ENCODE measurements at places on chromosomes 1 and 21.
A peak's percentile ranks its signal among the peaks of the same experiment; 100 is the strongest.

DNA sequence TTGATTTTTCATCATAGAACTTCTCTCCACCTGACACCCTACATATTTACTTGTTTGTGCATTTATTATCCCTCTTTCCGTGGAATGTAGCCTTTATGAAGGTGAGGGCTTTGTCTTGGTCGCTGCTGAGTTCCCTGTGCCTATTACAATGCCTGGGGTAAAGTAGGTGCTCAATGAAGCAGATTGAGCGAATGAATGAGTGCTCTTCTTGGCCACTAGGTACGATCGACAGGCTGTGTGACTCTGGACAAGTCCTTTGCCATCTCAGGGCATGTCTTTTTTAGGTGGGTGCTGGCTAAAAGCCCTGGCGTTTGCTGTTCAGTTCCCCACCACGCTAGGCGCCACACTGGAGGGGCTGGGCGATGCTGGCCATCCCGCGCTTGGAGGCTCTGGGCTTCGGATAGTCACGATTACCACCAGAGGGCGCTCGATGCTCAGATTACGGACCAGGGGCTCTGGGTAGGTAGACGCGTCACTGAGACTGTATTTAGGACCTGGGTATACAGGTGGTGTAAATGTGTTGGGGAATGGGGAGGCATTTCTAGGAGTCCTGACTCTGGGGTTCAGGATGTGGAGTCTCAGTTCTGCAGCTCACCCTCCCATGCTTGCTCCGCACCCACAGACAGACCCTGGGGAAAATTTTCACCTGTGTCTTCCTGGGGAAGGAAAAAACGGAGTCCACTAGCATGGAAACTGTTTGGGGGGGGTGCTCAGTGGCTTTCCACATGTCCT, 71.0 kb upstream of the CSF3R start:
- peak; percentile 65 for DNase-seq

GRCh38 chr1:93440272-93440671, 7.6 kb upstream of the FNBP1L start:
- no peak for DNase-seq

GRCh38 chr1:168116327-168116799, 20.4 kb downstream of the GPR161 start:
- no peak for DNase-seq

GRCh38 chr1:204692325-204692840, 6.8 kb upstream of the LRRN2 start:
- DNase-seq, result no peak

GRCh38 chr1:223482766-223483165, 89.6 kb downstream of the CCDC185 start:
- no peak for DNase-seq

GRCh38 chr1:234699795-234700665, 90.1 kb upstream of the IRF2BP2 start:
- DNase-seq, result no peak

- DNase-seq, result peak; percentile 98
Observed at GRCh38 chr1:206503591-206504362, 3.6 kb upstream of the RASSF5 start.

GRCh38 chr1:234901491-234902049, 227.1 kb downstream of the TOMM20 start:
- DNase-seq, result no peak

GRCh38 chr1:53617382-53617781, 121.6 kb downstream of the GLIS1 start:
- DNase-seq, result no peak

- DNase-seq, result no peak
Observed at GRCh38 chr1:196535727-196536126, 72.5 kb downstream of the KCNT2 start.

DNA sequence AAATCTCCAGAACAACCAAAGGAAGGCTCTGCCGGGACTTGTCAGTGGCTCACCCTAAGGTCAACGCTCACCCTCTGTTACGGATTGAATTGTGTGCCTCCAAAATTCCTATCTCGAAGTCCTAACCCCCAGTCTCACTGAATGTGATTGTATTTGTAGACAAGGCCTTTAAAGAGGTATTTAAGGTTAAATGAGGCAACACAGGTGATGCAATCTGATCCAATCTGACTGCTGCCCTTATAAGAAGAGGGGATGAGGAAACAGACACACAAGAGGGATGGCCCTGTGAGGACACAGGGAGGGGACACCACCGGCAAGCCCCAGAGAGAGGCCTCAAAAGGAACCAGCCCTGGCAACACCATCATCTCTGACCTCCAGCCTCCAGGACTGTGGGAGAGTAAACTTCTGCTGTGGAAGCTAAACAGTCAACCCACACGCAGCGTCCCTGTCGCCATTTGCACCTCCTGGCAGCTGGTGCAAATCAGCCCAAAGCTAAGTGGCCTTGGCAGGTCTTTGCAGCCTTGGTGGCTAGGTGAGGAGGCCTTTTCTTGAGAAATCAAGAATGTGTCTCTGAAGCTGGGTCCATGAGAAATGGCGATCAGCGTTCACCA, 24.2 kb downstream of the UBASH3A start:
- no peak for DNase-seq

DNA sequence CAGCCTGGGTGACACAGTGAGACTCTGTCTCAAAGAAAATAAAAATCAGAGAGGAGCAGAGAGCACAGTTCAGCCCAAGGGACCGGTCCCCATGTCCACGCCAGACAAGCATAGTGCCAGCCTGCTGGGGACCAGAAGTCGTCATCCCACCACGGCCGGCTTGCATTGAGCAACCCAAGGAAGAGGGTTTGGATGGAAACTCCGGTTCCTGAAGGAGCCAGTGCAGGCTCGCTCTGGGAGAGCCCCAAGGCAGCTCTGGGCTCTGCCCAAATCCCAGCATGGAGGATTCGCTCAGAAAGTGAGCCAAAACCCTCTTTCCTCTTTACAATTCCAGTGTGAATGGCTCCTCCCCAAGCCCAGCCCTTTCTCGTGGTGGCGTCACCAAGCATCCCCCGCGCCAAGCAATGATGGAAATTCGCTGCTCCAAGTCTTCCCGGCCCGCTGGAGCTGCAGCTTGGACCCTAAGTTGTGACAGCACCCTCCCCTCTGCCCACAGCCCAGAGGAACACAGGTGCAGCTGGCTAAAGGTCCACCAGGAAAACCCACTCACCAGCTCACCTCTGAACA, 64.1 kb upstream of the SLC25A33 start:
- DNase-seq, result no peak

GRCh38 chr1:227998374-227999055, 8.3 kb upstream of the WNT3A start:
- DNase-seq, result no peak

GRCh38 chr1:204003536-204003935, 69.4 kb upstream of the SOX13 start:
- DNase-seq, result no peak

- peak; percentile 58 for DNase-seq
Observed at GRCh38 chr1:156797212-156797871, 19.3 kb downstream of the SH2D2A start.

DNA sequence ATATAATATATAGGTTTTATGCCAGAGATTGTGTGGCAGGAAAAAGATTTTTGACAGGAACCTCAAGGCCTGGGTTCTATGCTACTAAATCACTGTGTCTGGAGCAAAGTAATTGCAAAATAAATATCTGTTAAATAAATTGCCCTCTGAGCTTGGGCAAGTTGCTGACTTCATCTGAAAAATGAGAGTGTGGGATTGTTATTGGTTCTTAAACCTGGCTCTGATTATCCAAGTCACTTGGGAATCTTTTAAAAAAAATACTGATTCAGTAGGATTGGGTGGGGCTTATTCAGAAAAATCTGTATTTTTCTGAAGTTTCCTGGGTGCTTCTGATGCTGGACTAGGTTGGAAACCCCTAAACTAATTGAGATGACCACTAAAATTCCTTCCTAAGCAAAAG, 174.1 kb upstream of the SGIP1 start:
- DNase-seq, result no peak

- no peak for DNase-seq
Observed at GRCh38 chr1:237405912-237406311, 363.9 kb downstream of the RYR2 start.

DNA sequence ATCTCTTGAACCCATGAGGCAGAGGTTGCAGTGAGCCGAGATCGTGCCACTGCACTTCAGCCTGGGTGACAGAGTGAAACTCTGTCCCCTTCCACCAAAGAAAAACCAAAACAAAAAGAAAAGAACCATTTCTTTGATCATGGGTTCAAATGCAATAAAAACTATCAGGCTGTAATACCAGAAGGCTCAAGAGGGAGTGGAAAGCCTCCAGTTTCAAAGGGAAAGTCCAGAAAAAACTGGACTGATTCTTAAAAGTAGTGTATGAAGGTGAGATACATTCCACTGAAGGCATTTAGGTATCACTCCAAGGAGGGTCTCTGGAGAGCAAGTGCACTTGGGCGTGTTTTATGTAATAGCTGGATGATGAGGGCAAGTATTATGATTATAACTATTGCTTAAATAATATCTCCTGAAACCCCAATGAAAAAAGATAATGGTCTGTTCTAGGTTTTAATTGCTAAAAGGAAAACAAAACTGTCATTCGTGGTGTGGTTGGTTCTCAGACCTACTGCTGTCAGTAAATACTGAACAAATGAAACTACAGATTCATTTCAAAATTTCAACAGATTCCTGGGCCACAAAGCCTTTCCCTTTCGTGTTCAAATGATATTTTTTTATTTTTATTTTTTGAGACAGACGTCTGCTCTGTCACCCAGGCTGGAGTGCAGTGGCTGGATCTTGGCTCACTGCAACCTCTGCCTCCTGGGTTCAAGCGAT, 6.0 kb upstream of the CAMTA1 start:
- DNase-seq, result no peak

GRCh38 chr1:111690306-111690617, 48.9 kb downstream of the INKA2 start:
- no peak for DNase-seq

- no peak for DNase-seq
Observed at GRCh38 chr1:29389533-29390041, 153.3 kb downstream of the PTPRU start.

- no peak for DNase-seq
Observed at GRCh38 chr1:234469376-234469775, 9.6 kb downstream of the TARBP1 start.

- no peak for DNase-seq
Observed at GRCh38 chr1:184176058-184176457, 124.5 kb downstream of the TSEN15 start.

GRCh38 chr1:201354901-201355295, 22.6 kb downstream of the TNNT2 start:
- DNase-seq, result no peak

DNA sequence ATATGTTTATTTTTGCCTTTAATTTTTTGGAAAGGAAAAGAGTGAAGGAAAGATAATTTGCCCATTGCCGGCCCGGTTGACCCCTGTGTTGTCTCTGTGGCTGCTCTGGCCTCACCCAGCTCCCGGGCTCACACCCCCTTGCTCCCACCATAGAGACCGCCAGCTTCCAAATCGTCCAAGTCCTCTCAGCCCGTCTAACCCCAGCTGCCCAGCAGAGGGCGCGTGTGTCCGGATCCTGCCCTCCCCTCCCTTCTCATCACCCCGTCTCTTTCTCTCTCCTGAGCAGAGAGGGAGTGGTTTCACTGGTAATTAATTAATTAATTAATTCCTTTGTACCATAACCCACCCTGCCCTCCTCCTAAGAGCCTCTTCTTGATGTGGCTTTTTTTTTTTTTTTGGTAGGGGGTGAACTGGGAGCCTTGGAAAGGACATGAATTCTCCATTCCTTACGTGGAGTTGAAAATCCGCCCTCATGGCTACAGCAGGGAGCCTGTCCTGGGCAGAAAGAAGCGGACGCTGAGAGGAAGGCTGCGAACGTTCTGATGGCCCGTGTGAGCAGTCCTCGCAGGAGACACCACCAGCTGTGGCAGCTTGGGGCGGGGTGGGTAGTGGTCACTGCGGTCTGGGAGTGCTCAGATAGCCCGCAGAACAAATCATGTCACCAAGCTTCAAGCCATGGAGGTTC, 45.9 kb downstream of the KIAA0040 start:
- DNase-seq, result peak; percentile 57

- no peak for DNase-seq
Observed at GRCh38 chr1:43427941-43428340, 25.8 kb downstream of the HYI start.

- DNase-seq, result no peak
Observed at GRCh38 chr1:193705554-193705981, 519.2 kb upstream of the B3GALT2 start.

GRCh38 chr21:39441502-39442475, 3.8 kb downstream of the LCA5L start:
- DNase-seq, result peak; percentile 90

DNA sequence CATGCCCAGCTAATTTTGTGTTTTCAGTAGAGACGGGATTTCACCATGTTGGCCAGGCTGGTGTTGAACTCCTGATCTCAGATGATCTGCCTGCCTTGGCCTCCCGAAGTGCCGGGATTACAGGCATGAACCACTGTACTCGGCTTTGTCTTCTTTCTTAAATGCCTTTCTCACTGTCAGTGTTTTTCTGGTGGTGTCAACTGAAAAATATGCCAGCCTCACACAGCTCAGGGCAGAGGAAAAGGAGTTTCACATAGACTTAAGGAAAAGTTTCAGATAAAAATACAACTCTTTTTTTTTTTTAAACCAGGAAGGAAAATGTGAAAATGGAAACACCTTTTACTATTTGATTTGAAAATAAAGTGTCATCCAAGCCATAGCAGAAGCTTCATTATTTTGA, 4.6 kb upstream of the MAB21L3 start:
- no peak for DNase-seq

DNA sequence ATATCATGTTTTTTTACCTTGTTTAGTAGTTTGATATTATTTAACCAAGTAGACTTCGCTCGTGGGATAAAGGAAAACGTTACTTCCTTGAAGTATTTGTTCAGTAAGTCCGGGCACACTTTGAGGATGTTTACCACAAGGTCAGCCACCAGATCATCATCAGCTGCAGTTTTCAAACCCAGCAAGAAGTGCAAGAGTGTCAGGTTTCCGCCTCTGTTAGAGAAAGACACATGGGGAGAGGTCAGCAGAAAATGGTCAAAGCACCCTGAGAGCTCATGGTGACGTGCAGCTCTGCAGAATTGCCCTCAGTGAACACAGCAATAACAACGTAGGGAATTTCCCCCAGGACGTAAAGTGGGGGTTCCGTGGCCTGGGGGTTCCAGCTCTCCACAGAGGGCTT, 24.4 kb downstream of the URB1 start:
- DNase-seq, result no peak

DNA sequence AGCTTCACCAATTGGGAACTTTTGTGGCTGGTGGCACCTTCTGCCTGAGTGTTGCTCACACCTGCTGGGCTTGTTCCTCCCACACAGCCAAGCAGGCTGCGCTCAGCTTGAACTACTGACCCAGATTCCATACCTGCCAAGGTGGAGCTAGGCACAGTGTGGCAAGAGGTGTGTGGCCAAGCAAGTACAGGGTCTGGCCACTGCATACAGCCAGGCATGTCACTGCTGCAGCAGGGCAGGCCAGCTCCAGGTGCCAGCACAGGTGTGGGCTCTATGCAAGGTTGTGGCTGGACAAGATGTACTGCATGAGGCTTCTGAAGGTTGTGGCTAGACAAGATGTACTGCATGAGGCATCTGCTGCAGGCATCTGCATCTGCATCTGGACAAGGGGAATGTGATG, 1254.8 kb downstream of the AMY1C start:
- DNase-seq, result no peak

GRCh38 chr1:157781048-157781447, 4.1 kb upstream of the FCRL2 start:
- no peak for DNase-seq

Data from Kasumi-1 (cell line).